ENCODE measurements at places on chromosomes 11 and 22.

GRCh38 chr11:12274558-12275197 is 102.7 kb upstream of the PARVA start:
- DNase-seq: no peak

GRCh38 chr22:46936378-46936903 is 174.0 kb downstream of the TBC1D22A start:
- DNase-seq: no peak

GRCh38 chr11:441418-442274 is at the start of gene ANO9:
Gene ANO9 (minus strand): TSS chr11:442011. CDS start chr11:441926, 85 bp downstream.
- peak; percentile 67 for DNase-seq

DNA sequence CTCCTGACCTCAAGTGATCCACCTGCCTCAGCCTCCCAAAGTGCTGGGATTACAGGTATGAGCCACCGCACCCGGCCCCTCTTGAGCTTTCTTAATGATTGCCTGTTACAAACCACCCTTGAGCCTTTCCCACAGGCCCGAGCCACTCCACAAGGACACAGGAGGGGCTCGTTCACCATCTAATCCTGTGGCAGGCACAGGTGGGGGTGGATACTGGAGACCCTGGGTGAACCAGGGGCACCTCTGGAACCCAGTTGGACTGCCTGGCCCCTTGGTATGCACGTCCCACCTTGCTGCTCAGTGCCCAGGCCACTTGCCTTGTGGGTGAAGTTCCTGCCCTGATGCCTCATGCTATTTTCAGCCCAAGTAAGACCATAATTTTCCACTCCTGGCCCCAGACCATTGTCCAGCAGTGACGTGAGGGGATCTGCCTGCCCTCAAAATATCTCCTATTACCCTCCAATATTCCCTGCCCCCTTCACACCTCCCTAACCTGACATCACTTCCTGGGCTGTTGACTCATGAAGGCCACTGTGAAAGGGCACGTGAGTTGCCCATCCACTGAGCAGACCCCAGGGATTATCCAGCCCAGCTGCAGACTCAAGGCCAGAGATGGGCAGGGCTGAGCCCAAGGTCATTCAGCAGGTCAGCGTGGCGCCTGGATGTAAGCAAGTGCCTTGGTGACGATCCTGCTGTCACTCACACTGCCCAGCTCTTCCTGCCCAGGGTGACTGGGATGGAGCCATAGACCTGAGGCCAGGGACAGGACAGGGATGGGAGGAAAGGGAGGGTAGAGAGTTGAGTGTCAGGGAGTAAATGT is 19.6 kb downstream of the P2RY2 start:
- no peak for DNase-seq

DNA sequence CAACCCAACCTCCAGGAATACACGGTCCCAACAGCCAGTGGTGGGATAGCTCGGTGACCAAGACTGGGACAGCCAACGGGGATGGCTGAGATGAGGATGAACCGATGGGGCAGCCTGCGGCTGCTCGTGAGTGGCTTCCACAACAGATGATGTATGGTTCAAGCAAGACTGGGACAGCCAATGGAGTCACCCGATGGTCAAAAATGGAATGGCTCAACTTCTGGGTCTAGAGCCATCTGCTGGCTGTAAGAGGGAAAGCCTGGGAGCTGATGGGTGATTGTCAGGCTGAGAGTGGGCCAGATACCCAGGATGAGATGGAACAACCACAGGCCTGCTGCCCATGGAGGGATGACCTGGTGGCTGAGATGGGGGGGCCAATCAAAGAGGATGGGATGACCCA is 35.5 kb downstream of the SYT7 start:
- no peak for DNase-seq

GRCh38 chr11:75536786-75537641 is 11.3 kb upstream of the GDPD5 start:
- DNase-seq: no peak

DNA sequence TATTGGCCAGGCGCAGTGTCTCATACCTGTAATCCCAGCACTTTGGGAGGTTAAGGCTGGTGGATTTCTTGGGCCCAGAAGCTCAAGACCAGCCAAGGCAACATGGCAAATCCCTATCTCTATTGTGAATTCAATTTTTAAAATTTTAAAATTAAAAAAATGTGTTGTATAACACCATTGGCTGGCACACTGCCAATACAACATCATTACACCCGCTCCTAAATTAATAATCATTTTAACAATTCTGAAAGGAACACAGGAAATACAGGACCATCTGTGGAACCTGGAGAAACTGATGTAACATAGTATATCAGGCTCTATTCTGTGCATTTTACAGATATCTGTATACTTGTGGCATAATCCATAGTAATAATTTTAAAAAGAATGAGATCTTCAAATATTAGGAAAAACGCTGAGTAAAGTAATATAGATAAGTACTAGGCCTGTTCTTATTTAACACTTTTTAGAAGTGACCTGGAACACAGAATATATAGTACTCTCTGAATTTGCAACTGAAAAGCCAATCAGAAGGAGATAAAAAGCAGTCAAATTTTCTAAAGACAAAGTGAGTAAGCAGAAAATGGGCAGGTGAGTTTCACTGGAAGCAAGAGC is 124.3 kb downstream of the APOL5 start:
- DNase-seq: no peak

DNA sequence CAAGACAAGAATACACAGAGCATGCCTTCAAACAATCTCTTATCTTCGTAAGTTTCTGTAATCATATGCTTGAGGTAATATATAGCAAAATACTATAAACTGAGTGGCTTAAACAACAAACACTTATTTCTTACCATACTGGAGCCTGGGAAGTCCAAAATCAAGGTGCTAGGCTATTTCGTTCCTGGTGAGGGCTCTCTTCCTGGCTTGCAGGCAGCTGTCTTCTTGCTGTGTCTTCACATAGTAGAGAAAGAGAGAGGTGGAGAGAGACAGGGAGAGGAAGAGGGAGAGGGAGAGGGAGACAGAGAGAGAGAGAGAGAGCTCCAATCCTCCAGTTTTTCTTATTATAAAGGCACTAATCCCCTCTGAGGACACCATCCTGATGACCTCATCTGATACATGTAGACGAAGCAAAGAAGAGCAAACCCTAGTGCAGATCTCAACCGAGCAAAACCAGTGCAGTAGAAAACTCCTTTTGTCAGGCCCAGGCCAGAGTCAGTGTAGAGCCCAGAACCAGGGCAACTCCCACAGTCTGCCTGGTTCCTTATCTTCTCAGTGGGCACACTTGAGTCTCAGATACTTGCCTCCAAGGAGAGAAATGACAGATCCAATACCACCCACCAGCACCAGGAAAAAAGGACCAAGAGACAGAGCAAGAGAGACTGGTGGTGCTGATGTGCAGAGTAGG is 297.1 kb upstream of the NCAM1 start:
- DNase-seq: no peak

DNA sequence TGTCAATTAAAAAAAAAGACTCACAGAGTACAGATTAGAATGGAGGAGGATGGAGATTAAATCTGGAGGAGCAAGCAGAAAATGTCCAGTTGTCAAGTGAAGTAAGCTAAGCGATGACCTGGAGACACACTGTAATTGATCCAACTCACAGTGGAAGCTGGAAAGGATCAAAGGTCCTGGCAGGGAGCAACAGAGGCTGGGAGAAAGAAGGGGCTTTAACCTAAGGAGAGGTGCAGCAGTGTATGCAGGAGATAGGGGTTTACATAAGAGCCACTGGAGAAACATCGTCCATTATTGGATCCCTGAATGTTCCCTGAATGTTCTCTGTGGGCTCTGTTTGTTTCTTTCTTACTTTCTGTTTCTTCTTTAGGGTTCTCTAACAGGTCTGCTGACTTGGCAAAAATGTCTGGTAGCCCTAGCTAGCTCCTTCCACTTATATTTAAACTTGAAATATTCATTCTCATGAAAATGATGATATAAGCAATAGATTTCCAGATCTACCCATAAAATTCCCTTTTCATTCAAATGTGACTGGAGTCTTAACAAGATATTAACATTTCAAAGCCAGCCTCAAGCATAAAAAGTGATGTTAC is 30.1 kb upstream of the CAT start:
- no peak for DNase-seq

DNA sequence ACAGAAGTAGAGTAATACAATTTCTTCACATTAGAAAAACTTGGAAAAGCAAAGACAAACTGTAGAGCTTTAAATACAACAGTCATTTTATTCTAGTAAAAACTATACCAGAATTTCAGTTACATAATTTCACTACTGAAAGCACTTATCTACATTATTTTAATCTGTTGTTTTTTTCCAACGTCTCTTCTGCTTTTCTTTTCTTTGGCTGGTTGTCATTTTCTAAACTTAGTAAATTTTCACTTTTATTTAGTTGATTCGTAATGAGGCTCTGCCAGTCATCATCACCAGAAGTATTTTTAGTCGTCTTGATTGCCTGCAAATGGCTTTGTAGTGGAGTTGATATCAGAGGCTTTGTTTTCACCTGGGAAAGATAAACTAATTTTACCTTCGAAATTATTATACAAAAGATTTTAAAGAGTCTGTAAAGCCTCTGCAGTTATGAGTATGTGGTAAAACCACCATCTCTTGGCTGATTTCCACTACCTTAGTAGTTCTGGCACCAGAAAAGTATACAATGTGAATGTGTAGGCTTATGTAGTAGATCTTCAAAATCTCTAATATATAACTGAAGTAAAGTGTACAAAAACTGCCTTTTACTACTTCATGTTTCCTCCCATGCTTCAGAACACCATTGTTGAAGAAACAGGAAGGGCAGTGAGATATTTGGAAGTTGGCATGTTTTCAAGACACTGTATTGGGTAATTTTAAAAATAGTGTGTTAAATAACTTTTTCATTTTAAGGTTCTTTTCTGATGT is 19.2 kb downstream of the EIF3M start:
- DNase-seq: no peak

- DNase-seq: peak; percentile 59
Observed at GRCh38 chr22:42661985-42662831, 13.0 kb upstream of the CYB5R3 start.

GRCh38 chr11:95134491-95134890 is 44.8 kb downstream of the ENDOD1 start:
- DNase-seq: no peak

DNA sequence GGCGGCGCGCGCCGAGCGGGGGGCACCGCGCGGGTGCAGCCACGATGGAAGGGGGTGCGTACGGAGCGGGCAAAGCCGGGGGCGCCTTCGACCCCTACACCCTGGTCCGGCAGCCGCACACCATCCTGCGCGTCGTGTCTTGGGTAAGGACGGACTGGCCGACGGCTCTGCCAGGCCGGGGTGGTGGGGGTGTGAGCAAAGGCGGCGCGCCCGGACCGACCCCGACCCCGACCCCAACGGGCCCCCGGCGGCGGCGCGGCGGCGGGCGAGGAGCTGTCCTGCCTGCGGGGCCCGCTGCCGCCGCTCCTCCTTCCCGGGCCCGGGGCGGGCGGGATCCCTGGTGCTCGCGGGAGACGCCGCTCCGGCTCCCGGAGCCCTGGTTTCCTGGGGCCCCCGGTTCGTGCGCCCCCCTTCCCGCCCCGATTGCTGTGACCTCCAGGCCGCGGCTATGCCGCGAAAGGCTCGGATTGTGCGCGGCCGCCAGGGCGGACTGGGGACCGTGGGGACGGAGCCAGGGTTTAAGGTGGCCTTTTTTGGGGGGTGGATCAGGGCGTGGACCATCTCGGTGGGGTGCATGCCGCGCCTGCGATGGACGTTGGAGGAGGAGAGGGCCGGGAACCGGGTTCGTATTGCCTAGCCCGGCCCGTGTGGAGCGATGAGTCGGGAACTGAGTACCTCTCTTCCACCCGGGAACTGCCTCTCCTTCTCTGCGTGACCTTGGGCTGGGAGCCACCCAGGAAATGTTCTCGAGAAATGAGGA is at the start of gene SYNGR1:
Gene SYNGR1, plus strand, starts transcription at position 25 of the 760 bp plus-strand sequence. Its CDS starts 20 bp downstream, at position 45.
- DNase-seq: no peak

DNA sequence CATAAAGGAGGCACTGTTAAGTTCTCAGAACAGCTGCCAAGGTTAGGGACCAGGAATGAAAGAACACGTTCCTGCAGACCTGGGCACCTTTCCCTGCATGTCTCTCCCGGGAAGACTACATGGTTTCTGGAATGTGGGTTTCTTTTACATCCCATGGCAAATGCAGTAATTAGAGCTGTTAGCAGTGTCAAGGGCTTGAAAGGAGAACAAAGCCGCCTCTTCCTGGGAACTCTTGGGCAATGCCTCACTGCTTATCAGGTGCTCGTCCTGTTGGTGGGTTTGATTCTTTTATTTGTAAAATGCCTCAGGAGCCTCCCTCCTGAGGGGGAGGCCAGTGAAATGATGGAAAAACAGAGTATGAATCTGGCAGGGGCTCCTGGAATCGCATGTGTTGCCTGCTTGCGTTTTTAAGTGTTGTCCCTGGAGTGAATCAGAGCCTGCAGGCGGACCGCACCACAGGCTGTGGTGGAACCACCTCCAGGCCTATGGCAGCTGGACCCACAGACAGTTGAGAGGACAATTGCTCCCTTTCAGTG is 723 bp upstream of the C22orf31 start:
- DNase-seq: no peak

DNA sequence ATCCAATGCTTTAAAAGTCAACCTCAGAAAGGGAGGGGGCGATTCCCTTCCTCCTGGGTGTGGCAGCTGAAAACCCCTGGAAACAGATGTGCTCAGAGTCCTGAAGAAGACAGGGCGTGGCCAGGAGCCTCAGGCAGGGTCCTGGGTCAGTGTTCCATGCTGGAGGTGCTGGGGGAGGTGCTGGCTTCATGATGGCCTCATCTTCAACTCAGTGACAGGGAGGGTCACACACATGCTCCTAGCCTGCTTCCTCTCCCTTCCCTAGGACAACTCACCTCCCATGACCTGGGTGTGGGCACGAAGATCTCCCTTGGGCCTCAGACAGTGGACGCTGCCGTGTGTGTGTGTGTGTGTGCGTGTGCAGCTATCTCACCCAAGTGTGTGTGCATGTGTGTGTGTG is 245.6 kb upstream of the B3GAT1 start:
- no peak for DNase-seq

DNA sequence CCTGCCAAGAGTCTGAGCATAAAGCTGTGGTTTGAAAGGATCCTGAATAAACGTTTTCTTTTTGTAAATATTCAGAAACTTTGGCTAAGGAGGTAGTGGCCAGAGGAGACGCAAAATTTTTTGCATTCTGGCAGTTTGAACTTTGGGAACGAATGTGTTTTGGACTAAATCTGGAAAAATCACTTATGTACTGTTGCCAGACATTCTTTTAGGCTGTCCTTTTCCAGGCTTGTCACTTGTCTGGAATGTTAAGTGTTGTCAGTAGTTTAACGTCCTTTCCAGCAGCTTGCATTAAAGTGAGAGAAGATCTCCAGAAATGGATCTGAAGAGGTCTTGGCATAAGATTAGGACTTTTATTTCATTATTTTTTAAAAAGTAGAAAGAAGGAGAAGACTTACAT is 18.5 kb downstream of the SPECC1L start:
- DNase-seq: no peak

All from effector memory CD4-positive, alpha-beta T cell (primary cell).